NCI-H146 (cell line): ENCODE measurements at places on chromosomes 2 and 18.

GRCh38 chr2:241286348-241287090 lies 29.0 kb downstream of the HDLBP start:
- DNase-seq, result no peak

DNA sequence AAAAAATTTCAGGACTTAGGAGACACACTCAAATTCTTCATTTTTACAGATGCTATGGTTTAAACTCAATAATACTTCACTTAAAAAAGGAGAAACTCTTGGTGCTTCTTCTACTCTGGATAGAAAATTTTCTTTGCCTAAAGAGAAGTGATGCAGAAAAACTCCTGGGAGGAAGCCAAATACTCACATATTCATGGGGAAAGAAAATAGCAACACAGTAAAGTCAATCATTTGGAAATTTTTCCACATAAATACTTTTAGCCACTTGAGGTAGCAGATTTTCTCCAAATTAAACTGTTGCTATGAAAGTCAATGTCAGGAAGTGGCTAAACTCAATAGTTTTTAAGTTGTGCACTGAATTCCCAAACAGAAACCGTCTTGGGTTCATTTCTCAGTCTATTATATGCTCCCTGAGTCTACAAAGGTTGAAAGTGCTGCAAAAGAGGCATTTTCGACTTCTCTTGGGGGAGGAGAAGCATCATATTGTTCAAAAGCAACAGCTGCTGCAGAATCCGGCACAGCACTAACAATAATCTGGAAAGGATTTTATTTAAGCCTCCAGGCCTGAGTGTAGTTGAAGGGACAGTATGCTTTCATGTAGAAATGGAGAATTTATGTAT lies 81.1 kb downstream of the UPP2 start:
- no peak for DNase-seq

DNA sequence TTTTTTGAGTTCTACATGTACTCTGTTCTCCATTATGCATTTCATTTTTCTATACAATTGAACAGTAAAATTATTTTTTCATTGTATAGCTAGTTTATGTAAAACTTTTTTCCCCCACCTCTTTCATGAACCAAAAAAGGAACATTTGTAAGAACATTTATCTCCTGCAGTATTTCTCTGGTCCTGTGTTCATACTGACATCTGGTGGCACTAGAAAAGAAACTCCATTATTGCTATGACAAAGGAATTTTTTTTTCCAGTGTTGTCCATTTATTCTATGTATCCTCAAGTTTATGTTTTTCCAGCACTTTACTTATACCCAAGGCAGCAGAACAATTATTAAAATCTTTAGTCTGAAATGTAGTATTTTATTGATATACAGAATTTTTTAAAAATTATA lies 27.4 kb upstream of the CHAC2 start:
- peak; percentile 29 for DNase-seq

DNA sequence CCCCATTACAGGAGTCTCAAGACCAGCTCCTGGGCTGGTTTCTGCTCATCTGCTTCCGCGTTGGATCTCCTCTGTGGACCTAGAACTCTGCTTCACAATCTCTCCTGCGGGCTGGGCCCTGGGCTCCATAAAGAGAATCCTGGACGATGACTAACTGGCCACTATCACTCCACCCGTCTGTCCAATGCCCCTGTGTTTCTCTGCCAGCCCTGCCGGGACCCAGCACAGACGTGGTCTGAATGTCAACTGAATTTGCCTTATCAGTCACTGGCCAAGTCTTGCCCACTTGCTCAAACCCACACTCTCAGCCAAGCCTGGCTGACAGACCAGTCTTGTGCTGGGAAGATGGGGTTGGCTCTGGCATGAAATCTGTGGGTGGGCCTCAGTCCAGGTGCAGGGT lies 17.4 kb downstream of the KIF3C start:
- no peak for DNase-seq

DNA sequence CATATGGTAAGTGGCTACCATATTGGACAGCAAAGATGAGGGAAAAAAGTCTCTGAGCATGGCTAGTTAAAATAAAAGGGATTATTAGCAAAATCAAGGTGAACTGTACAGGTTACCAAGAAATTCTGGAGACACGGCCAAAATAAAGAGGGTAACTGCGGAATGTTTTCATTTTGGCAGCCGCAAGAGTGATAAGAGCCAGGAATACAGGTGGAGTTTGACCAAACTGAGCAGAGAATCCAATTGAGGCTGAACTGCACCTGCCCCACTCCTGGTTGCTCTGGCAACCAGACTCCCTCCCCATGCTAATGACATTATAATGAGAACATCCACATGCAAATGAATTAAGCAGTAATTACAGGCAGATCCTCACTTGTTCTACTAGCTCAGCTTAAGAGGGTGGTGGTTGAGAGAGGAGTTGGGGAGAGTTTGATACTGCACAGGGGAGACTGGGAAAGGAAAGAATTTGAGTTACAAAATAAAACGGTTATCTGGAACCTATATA lies 18.8 kb upstream of the EPHA4 start:
- DNase-seq, result no peak

DNA sequence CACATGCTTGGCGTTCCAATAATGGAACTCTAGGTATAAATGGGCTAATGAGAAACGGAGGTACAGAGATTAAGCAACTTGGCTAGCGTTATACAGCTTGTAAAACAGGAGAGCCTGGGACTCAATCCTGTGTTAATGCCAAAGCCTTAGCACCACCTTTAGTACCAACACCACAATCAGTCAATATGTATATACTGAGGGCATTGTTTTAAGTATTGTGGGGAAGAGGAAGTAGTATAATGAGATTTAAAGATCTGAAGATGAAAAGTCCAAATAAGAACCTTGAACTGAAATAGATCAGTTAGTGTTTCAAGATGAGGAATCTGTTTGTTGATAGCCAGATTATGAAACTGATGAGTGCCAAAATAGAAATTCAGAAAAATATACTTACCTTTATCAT lies 8.1 kb downstream of the MARS2 start:
- DNase-seq, result no peak

- no peak for DNase-seq
These were observed 64.4 kb downstream of the IKZF2 start for GRCh38 chr2:213087040-213087439.

- DNase-seq, result no peak
These were observed 117.3 kb downstream of the MSH2 start for GRCh38 chr2:47520302-47520630.

GRCh38 chr2:56260415-56260814 lies 76.6 kb downstream of the CCDC85A start:
- DNase-seq, result no peak

GRCh38 chr18:38244480-38244879 lies 678.9 kb upstream of the CELF4 start:
- DNase-seq, result no peak

DNA sequence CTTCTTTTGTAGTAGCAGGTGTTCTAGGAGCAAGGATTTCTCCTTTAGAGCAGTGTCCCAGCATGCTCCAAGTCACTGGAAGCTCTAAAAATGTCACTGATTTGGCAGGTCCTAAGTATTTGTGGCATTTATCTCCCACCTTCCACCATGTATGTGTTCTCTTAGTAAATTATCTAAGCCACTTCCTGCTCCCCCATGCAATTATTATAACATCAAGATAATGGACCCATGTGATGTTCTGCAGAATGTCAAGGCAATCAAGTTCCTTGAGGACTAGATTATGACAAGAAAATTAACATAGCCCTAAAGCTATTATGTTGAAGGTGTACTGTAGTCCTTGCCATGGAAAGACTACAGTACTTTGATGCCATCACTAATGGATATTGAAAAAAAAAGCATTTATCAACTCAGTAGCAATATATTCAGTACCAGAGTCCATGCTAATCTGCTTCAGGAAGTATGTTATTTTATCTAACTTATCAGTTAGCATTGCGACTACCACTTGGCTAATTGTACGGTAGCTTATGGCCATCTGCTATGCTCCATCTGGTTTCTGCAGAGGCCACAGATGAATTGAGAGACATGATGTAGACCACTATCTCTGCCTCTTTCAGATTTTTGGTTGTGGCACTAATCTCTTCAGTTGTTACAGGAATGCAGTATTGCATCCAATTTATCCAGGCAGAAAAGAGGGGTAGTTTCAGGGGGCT lies 56.7 kb downstream of the GPR39 start:
- no peak for DNase-seq

GRCh38 chr2:36695746-36696415 lies 626 bp upstream of the VIT start:
- DNase-seq, result no peak

DNA sequence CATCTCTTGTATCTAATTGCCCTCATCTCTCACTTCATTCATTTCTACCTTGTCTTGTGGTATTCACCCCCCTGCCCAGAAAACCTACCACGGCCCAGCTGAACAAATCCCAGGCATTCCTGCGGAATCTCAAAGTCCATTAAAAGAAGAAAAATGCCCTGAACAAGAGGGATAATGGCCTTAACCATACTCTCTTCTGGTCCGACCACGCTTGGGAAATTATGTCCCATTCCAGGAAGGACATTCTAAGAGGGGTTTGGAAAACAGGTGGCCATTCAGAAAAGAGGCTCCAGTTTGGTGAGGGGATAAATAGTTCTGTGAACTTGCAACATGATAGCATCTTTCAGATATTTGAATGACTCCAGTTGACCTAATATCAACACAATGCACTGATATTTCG lies 349.9 kb upstream of the ZNF521 start:
- no peak for DNase-seq

DNA sequence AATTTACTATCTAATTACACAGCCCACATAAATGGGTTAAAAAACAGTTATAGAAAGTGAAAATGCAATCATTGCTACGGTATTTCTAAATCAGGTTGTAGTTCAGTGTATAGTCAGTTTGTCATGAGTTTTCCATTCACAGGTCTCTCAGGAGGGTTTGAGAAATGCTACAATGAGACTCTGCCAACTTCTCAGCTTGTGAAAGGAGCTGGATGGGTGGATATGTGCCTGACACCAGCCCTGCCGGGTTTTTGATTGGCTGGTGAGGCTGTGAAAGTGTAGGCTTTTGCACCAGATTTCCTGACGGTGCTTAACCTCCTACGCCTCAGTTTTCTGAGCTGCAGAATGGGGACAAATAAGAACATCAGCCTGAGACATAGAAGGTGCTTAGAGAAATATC lies 102.6 kb upstream of the SMIM21 start:
- no peak for DNase-seq

GRCh38 chr2:158205215-158205614 lies 103.5 kb downstream of the UPP2 start:
- peak; percentile 79 for DNase-seq

DNA sequence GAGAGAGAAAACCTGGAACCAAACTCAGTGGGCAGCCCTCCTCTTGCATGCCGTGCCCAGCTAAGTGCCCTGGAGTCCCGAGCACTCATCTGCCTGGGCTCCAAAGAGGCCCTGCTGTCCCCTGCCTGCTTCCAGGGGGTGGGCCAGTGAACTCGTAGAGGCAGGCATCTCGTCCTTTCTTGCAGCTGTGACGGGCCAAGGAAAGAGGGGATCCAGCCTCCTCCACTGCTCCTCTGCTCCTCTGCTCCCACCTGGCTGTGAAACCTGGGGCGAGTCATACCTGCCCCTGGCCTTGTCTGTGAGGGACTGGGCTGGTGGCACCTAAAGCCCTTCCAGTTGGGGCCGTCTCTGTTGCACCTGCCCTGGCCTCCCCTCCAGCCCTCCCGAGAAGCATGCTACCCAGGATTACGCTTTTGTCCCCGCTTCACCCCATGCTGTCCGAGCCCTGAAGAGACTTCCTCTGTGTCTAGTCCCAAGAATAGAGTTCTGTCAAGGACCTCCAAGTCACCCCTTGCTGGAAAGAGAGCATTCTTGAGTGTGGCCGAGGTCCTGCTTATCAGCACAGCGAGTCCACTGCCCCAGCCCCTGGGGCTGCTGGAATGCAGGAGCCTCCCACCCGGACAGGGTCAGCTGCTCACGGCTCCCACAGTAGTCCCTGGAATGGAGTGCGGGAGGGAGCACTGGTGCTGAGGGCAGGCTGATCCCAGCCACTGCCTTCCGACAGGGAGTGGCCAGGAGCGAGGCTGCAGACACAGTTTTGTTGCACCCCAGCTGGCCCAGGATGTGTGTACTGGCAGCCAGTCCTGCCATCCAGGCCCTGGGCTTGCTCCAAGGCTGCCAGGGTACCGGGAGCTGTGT lies 14.3 kb downstream of the KCNK3 start:
- no peak for DNase-seq

DNA sequence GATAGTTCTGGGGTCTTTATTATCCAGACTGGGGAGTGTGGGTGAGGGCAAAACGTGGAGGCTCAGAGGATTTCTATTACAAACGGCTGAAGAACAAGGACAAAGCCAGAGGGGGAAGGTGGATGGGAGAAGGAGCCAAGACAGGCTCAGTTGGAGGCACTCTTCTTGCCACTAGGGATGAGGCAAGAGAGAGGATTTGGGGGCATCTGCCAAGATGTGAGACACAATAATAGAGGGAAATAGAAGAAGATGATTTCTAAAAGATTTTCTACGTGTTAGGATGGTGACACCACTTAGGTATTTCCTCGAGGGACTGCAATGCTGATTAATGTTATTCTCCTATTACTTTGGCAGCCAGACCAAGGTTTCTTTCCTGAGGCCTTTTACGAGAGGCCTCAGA lies 71.8 kb downstream of the APOB start:
- DNase-seq, result no peak

GRCh38 chr2:105881286-105882136 lies 136.8 kb downstream of the NCK2 start:
- DNase-seq, result no peak

DNA sequence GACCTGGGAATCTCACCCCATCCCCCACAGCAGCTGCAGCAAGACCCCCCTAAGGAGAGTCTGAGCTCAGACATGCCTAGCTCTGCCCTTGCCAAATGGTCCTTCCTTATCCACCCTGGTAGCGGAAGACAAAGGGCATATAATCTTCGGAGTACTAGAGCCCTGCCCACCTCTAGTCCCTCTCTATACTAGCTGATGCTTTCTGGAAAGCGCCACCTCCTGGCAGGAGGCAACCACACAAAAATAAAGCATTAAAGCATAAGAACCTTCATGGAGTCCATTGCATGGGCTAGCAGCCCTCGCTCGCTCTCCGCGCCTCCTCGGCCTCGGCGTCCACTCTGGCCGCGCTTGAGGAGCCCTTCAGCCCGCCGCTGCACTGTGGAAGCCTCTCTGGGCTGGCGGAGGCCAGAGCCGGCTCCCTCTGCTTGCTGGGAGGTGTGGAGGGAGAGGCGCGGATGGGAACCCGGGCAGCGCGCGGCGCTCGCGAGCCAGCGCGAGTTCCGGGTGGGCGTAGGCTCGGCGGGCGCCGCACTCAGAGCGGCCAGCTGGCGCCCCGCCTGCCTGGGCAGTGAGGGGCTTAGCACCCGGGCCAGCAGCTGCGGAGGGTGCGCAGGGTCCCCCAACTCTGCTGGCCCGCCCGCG lies 941.2 kb downstream of the SUCLG1 start:
- no peak for DNase-seq
